ENCODE measurements at places on chromosomes 2 and 18. TPM values are rescaled to one million over a fixed set of nuclear protein-coding genes. Genes with fewer than 3 reads are reported as not detected.

- DNase-seq = no peak
Measured at GRCh38 chr2:76050196-76050595, 339.5 kb upstream of the GCFC2 start.

DNA sequence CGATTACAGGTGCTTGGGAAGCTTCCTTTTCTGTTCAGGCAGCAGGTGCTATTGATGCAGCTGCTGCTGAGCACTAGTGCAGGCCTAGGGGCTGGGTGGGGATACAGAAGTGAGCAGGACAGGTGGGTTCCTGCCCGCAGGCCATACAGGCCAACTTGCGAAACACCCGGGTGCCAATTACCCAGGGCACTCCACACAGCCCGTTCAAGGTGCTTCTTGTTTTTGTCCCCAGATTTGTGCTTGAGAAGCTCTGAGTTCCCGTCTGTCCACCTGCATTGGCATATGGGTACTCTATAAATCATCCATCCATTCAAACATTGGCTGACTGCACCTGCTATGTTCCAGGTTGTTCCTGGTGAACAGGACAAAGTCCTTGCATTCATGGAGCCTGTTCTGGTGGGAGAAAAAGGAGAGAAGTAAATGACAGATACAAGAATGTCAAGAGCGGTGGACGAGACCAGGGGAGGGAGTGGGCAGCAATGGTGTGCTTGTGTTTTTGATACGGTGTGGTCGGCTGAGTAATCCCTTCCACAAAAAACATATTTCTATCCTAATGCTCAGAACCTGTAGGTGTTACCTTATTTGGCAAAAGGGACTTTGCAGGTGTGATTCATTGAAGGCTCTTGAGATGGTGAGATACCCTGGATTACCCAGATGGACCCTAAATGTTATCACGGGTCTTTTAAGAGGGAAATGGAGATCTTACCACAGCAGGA lies 31.4 kb downstream of the SH3BP4 start:
- DNase-seq = no peak

The LAMA1 gene
- total RNA-seq = 131 TPM

The CIDEA gene
- total RNA-seq = not detected

DNA sequence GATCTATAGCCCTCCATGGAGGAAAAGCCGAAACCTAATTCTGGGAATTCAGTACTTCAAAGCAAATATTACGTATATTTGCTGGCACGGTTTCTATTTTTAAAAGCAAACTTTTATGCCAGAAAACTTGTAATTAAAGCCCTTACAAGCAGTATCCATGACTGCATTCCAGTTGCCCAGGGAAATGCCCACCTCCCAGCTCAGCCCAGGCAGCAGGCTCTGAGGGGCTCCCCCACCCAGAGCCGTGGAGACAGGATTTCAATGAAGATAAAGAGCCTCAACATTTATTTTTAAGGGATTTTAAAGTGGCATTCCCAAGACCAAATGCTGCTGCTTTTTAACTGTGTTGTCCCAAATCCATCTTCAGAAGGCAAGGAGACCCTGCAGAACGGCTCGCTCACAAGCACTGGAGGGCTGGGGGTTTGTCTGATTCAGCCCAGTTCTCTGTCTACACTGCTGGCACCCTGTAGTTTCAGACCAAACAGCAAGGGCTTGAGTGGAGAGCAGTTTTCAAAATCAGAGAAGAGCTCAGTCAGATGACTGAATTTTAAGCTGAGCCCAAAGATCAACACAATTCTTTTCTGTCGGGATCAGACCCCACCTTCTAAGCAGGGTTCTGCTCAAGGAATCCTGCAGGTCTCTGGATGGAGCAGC lies 105.1 kb downstream of the KCNF1 start:
- DNase-seq = no peak

DNA sequence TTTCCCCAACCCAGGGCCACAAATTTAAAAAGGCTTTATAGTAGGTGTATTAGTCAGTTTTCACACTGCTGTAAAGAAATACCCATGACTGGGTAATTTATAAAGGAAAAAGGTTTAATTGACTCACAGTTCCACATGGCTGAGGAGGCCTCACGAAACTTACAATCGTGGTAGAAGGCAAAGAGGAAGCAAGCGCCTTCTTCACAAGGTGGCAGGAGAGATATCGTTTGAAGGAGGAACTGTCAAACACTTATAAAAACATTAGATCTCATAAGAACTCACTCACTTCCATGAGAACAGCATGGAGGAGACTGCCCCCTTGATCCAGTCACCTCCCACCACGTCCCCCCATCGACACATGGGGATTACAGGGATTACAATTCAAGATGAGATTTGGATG lies 70.4 kb downstream of the FECH start:
- no peak for DNase-seq

GRCh38 chr2:224060783-224061482 lies 21.8 kb upstream of the SERPINE2 start:
- DNase-seq = no peak

GRCh38 chr2:38155-38554 lies 8.2 kb downstream of the FAM110C start:
- DNase-seq = peak; percentile 31

The RNF149 gene
- total RNA-seq = 32.9 TPM

GRCh38 chr2:16658076-16658739 lies 7.4 kb downstream of the CYRIA start:
- DNase-seq = no peak

GRCh38 chr2:12710301-12710700 lies 6.4 kb upstream of the TRIB2 start:
- no peak for DNase-seq

- no peak for DNase-seq
Measured at GRCh38 chr18:30920351-30920750, 122.2 kb downstream of the DSC3 start.

DNA sequence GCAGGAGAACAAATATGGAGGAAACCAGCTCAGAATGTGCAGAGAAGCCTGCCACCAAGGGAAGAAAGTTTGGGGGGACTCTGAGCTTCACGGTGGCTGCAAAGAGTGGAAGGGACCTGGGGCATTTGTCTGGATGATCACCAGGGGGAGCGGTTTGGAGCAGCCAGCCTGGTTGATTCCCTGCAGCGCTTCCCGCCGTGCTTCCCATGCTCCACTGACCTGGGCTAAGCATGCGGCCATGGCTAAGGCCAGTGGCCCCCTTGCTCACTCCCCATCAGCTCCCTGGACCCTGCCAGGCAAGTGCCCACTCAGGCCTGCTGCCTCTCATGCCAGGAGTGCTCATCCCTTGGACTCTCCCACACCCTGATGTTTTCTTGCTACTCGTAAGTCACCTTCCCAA lies 27.0 kb downstream of the NTSR2 start:
- DNase-seq = no peak

The ABCB11 gene
- 0.03 TPM for total RNA-seq

- no peak for DNase-seq
Measured at GRCh38 chr18:45820106-45820745, 5.2 kb upstream of the SIGLEC15 start.

The TMEM178A gene
- total RNA-seq = 0.80 TPM

- no peak for DNase-seq
Measured at GRCh38 chr2:26324903-26325302, 21.0 kb upstream of the SELENOI start.

- DNase-seq = peak; percentile 21
Measured at GRCh38 chr2:148209603-148210002, 188.7 kb downstream of the MBD5 start.

DNA sequence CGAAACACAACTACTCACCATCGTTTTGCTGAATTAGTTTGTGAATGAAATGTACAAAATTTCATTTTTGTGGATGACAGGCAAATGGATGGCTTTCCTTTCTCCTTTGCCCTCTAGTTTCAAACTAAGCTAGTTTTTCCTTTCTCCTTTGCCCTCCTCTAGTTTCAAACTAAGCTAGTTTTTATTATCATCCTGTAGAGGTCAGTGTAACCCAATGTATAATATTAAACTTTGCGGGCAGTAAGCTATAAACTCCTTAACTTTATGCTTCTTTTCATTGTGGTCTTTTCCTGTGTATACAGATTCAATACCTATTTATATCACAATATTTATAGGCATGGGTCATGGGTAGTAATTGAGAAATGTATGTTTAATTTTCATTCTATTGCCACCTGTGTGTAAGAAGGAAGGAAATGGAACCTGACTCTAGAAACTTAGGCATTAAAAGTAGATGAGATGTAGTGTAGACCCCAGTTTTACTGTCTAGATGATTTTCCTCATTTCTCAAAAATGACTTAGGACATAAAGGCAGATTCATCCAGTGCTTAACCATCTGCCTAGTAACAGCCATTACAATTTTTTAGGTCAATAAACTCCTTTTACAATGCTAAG lies 58.1 kb downstream of the MAP3K19 start:
- peak; percentile 49 for DNase-seq

GRCh38 chr18:54127759-54128378 lies 96.6 kb downstream of the MBD2 start:
- DNase-seq = peak; percentile 70

The AMER3 gene
- not detected for total RNA-seq

The REG3A gene
- total RNA-seq = not detected

DNA sequence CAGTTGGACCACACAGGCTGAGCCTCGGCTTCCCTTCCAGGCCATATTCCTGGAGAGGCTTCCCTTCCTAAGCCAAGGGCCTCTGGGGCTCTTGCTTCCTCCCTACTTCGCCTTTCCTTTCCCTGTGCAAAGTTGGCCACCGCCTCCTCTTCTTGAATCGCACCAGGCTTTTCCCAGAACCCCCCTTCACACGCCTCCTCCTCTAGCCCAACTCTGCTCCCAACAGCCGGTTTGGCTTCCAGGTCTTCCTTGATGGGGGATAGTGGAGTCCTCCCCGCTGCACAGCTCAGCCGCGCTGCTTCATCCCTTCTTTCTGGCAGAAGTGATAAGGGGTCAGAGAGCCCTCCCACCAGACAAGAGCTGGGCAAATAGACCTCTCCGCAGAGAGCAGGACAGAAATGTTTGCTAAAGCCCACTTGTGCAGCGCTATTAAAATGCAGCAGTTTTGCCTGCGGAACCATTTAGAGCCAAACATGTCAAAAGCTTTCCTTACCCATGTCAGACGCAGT lies 56.4 kb downstream of the SNORC start:
- no peak for DNase-seq

GRCh38 chr2:118965737-118966136 lies 23.7 kb downstream of the MARCO start:
- no peak for DNase-seq

DNA sequence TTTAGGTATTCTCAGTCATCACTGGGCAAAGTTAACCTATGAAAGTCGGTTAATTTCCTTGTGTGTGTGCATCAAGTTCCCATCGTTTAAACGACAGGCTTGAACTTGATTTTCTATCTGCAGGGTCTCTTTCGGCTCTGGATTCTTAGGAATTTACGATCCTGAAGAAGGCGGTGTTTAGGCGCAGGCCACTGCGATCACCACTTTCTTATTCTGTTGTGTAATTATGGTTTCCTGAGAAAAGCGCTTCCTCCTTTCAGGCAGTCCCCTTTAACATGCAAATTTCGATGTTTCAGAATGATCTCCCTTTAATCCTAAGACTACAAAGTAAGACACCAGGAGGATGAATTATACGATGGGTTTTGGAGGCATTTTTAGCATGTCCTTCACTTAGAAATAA lies 27.9 kb upstream of the MBP start:
- DNase-seq = no peak

- no peak for DNase-seq
Measured at GRCh38 chr2:150575861-150576260, 88.4 kb upstream of the RND3 start.

The SERPINB2 gene
- total RNA-seq = 0.35 TPM

The BOK gene
- total RNA-seq = 9.0 TPM

The ANKRD29 gene
- 3.4 TPM for total RNA-seq

- no peak for DNase-seq
Measured at GRCh38 chr2:43241558-43241957, 15.2 kb upstream of the ZFP36L2 start.

The PER2 gene
- total RNA-seq = 2.2 TPM

DNA sequence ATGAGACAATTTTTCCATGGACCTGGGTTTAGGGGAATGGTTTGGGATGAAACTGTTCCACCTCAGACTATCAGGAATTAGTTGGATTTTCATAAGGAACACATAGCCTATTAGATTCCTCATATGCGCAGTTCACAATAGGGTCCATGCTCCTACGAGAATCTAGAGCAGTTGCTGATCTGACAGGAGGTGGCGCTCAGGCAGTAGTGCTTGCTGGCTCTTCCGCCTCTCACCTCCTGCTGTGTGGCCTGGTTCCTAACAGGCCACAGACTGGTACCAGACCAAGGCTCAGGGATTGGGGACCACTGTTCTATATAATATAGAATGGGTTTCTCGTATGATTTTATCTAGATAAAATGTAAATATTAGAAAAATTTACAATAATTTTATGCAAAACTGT lies 338.7 kb downstream of the CPS1 start:
- peak; percentile 55 for DNase-seq

DNA sequence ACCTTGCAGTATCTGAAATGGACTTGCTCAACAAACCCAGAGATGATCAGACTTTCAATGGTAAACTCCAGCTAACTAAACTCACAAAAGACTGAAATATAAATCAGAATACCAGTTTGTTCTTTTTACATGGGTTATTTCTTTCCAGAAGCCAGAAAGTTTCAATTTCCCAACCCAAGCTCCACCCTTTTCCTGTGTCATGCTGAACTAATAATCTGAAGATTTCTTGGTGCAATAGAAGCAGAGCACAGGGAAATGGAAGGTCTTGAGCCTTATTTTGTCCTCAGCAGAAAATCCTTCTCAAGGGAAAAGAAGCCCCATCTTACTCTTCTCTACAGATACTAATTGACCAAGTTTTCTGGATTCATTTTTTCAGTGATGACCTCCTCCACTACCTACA lies 93.3 kb upstream of the PAPOLG start:
- no peak for DNase-seq

DNA sequence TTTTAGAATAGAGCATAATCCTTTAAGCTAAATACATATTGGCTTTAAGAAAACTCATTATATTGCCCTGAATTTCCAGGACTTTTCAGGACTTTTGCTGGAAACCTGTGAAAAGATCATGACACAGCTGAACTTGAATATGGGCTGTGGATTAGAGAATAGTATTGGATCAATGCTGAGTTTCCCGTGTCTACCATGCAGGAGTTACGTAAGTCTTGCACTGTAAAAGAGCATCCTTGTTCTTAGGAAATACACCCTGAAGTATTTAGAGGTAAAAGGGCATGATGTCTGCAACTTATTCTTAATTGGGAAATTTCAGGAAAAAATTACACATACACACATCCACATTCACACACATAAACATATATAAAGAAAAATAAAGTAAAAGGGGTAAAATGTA lies 82.1 kb downstream of the ZFP36L2 start:
- peak; percentile 54 for DNase-seq

Measured in SK-MEL-5 (cell line).